ENCODE measurements at places on chromosomes 4 and X. TPM values are rescaled to one million over a fixed set of nuclear protein-coding genes. Genes with fewer than 3 reads are reported as not detected.

TCEAL8 gene
- total RNA-seq, result 111 TPM

AMBN gene
- not detected for total RNA-seq

GPR82 gene
- not detected for total RNA-seq

NIPAL1 gene
- total RNA-seq, result under 0.01 TPM

CFAP299 gene
- total RNA-seq, result not detected

NAP1L5 gene
- total RNA-seq, result 6.5 TPM

CT83 gene
- not detected for total RNA-seq

GABRB1 gene
- total RNA-seq, result not detected

YY2 gene
- total RNA-seq, result 0.70 TPM

DUSP21 gene
- not detected for total RNA-seq

SLC6A14 gene
- total RNA-seq, result not detected

CCDC120 gene
- total RNA-seq, result 1.5 TPM

FGD1 gene
- total RNA-seq, result 15.7 TPM

NHSL2 gene
- 2.0 TPM for total RNA-seq

SH2D1A gene
- total RNA-seq, result not detected

DSPP gene
- total RNA-seq, result not detected

AWAT2 gene
- not detected for total RNA-seq

ATP2B3 gene
- not detected for total RNA-seq

NLGN3 gene
- total RNA-seq, result 1.6 TPM

ANXA3 gene
- 25.8 TPM for total RNA-seq

BEND2 gene
- not detected for total RNA-seq

MFAP3L gene
- 0.23 TPM for total RNA-seq

CNKSR2 gene
- total RNA-seq, result not detected

KCTD8 gene
- total RNA-seq, result 0.43 TPM

GAB3 gene
- 4.6 TPM for total RNA-seq

TCEAL2 gene
- total RNA-seq, result not detected

PRSS12 gene
- total RNA-seq, result 1.9 TPM

DDX3X gene
- total RNA-seq, result 122 TPM

FMR1NB gene
- total RNA-seq, result not detected

OTC gene
- not detected for total RNA-seq

PCYT1B gene
- 1.1 TPM for total RNA-seq

CTAG2 gene
- total RNA-seq, result not detected

CHST7 gene
- total RNA-seq, result 14.4 TPM

STAP1 gene
- not detected for total RNA-seq

F8A3 gene
- 3.6 TPM for total RNA-seq

CLRN2 gene
- not detected for total RNA-seq

APLN gene
- 9.0 TPM for total RNA-seq

NRK gene
- 21.9 TPM for total RNA-seq

NLGN4X gene
- 1.3 TPM for total RNA-seq

C4orf54 gene
- not detected for total RNA-seq

GYPE gene
- total RNA-seq, result 0.93 TPM

DIPK2B gene
- total RNA-seq, result not detected

MAGEB3 gene
- total RNA-seq, result not detected

MAGEB16 gene
- total RNA-seq, result not detected

PTPN13 gene
- 12.6 TPM for total RNA-seq

DOK7 gene
- total RNA-seq, result not detected

CPLX1 gene
- total RNA-seq, result 0.47 TPM

TMPRSS11B gene
- not detected for total RNA-seq

GLRB gene
- total RNA-seq, result 2.3 TPM

IDS gene
- 20.3 TPM for total RNA-seq

NXF2 gene
- not detected for total RNA-seq

CLGN gene
- 0.47 TPM for total RNA-seq

NSD2 gene
- total RNA-seq, result 12.3 TPM

PDHA1 gene
- 25.3 TPM for total RNA-seq

TGIF2LX gene
- total RNA-seq, result not detected

Data from pericardium fibroblast (primary cell).